ENCODE measurements at places on chromosomes 12 and 14.
A peak's percentile ranks its signal among the peaks of the same experiment; 100 is the strongest.

GRCh38 chr12:41988715-41989114 is 156.0 kb downstream of the GXYLT1 start:
- no peak for DNase-seq

DNA sequence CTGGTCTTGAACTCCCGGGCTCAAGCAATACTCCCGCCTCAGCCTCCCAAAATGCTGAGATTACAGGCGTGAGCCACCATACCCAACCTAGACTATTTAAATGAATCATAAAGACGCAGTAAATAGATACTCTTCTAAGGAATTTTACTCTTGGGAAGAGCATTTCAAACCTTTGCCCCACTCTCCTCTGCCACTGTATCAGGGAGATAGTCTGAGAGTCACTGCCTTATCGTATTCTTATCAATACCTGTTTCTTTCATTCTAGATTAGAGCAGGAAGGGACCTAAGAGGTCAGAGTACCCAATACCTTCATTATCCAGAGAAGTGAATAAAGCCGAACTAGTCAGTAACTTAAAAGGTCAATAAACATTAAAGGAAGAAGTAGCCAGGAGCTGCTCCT is 15.8 kb downstream of the GXYLT1 start:
- no peak for DNase-seq

DNA sequence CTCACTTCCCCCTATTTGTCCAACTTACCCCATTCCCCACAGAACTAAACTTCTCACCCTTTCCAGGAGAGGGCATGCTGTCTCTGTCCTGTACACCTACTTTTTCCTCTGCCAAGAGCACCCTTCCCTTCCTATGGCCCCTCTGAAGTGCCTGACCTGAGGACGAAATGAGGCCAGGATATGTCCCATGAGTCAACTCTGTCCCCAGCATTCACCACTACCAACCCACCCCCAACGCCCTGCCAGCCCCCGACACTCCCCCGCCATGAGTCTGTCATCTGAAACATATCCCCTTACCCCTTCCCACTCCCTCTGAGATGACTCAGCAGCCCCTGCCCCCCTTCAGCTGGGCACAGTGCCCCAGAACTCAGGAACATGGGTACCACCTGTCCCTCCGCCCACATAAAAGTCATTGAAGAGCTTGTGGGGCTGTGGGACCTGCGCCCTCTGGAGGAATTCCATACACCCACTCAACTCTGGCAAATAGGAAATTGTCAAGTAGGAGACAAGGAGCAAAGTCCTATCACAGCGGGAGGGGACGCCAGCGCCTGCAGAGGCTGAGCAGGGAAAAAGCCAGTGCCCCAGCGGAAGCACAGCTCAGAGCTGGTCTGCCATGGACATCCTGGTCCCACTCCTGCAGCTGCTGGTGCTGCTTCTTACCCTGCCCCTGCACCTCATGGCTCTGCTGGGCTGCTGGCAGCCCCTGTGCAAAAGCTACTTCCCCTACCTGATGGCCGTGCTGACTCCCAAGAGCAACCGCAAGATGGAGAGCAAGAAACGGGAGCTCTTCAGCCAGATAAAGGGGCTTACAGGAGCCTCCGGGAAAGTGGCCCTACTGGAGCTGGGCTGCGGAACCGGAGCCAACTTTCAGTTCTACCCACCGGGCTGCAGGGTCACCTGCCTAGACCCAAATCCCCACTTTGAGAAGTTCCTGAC is 26.3 kb downstream of the ITGA7 start:
- peak; percentile 30 for DNase-seq

DNA sequence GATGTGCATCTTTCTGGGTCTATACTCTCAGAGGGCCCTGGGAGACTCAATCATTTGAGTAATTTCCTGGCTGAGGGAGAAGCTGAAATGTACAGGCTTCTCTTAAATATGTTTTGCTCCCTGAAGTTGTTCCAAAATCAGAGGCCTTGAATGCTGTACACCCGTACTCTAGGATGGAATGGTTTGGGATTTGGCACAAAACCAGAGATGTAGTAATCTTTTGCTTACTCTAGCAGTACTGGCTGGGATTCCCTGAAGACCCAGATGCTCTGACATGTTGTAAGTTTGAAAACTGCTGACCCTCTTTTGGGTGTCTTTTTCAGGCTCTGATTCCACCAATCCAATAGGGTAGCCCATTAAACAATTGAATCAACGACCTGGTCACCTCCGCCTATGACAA is 10.4 kb downstream of the ACACB start:
- DNase-seq = no peak

DNA sequence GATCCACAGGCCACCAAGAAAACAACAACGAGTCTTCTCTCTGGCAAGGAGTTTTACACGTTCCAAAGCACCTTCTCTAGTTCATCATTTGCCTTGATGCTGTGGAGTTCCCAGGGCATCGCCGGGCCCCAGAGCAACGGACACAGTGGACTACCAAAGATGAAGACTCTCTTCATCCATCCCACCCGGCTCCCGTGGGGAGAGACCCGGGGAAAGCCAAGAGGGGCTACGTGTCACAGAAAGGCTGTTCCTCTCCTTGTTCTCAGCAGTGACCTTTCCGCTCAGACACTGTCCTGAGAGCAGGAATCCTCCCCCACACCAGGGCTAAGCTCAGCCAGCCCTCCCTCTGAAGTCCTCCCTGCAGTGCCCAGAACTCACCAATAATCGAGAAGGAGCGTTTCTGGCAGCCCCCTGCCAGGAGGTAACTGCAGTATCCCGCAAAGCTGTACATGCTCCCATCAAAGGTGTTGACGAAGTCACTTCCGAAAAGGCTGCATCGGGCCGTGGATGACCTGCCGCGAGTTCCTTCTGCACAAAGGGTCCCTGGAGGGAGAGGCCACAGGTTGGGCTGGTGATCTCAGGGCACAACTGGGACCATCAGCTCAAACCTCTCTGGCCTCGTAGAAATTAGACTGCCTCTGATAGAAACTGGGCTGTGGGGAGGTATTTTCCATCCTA is 3.5 kb downstream of the VWF start:
- DNase-seq = no peak

DNA sequence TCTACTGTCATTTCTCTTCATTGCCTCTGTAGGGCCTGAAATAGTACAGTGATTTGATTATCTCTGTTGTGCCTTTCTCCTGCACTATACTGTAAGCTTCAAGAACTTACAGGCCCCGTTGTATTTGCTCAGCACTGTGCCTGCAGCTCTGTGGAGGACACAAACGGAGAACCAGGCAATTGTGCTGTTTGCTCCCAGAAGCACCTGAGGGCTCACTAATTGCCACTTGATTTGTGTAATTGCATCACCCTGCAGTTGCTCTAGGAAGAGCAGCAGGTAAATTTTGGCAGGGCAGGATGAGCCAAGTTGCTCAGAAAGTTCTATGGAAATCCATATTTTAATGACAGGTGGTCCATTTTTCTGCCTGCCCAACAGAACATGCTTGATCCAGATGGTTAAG is 11.6 kb upstream of the KRT82 start:
- DNase-seq = no peak

DNA sequence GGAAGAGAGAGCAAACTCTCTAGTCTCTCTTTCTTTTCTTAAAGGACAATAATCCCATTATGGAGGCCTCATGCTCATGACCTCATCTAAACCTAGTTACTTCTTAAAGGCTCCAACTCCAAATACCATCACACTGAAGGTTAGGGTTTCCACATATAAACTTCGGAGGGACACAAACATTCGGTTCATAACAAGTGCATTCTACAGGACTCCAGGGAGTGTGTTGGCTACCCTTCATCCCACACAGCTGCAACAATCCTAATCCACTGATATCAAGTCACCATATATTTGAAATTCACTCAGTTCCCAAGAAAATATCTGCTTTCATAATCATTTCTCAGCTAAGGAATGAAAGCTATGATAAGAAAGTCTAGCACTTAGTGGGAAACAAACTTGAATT is 265.9 kb upstream of the PLEKHG7 start:
- DNase-seq = no peak

- no peak for DNase-seq
Measured at GRCh38 chr12:122501489-122501989, 807 bp upstream of the ZCCHC8 start.

DNA sequence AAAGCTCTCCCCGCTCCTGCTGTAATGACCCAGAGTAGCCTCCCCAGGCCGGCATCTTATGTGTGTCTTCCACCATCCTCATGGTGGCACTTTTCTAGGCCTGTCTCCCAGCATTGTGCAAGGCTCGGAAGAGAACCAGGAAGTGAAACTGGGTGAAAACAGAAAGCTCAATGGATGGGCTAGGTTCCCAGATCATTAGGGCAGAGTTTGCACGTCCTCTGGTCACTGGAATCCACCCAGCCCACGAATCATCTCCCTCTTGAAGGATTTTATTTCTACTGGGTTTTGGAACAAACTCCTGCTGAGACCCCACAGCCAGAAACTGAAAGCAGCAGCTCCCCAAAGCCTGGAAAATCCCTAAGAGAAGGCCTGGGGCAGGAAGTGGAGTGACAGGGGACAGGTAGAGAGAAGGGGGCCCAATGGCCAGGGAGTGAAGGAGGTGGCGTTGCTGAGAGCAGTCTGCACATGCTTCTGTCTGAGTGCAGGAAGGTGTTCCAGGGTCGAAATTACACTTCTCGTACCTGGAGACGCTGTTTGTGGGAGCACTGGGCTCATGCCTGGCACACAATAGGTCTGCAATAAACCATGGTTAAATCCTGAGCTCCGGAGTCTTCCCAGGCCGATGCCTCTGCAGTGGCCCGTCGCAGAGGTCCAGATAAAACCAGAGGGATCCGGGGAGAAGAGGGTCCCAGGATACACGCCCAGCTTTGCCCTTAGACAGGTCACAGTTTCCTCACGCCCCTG is 15.6 kb downstream of the ACVRL1 start:
- DNase-seq = peak; percentile 85

DNA sequence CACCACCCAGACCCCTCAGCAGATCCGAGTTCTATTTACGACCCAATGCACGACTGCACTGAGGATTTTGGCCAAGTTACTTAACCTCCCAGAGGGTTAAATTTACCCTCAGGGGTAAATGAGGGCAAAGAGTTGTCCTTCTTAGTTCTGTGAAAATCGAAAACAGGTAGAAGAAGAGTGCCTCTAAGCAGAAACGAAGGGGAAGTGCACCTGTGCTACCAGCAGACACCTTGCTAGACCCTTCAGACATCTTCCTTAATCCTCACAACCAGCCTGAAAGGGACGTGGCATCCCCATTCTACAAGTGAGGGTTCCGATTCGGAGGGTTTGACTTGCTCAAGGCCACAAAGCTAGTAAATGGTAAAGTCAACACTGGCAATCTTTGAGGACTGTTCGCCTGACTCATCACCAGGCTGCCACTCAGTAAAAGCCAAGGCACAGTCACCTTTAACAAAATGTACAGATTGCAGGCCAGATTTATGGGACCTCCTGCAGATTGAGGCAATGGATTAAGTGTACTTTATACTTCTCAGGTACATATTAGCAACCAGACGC is 1.6 kb downstream of the GSG1 start:
- DNase-seq = peak; percentile 74

DNA sequence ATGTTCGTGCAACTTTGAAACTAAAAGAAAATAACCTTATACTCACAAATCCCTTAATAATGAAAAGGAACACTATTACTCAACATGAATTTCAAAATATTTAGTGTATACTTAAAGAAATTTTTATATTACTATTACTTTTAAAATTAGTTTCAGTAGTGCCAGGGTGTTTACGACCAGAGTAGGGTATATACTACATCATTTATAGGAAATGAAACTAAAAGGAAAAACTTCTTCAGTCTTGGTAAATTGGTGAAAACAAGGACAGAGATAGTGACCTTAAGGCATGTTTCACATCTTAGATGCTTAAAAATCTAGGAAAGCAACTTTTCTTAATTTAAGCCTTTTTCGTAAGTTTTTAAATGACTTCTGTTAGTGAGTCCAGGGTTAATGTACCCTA is 4.5 kb downstream of the USP15 start:
- no peak for DNase-seq

GRCh38 chr14:90839889-90840266 is 23.6 kb upstream of the TTC7B start:
- DNase-seq = no peak

- DNase-seq = no peak
Measured at GRCh38 chr12:28961948-28962384, 187.1 kb upstream of the FAR2 start.

DNA sequence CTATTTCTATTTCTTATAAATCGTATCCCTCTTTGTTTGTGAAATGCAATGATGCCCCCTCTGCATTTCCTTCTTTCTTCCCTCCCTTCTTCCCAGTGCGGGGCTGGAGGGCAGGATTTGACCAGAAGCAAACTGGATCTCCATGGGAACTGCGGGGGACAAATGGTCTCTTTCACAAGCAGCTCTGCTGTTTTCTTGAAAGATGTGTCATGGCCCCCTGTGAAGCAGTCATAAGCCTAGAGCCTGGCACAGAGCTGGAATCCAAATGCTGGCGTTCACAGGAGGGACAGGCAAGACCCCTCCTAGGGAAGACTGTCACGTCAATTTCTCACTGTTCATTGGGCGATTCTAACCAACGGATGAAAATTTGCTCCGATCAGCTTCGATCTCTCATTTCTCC is 203.5 kb upstream of the NOS1 start:
- no peak for DNase-seq

DNA sequence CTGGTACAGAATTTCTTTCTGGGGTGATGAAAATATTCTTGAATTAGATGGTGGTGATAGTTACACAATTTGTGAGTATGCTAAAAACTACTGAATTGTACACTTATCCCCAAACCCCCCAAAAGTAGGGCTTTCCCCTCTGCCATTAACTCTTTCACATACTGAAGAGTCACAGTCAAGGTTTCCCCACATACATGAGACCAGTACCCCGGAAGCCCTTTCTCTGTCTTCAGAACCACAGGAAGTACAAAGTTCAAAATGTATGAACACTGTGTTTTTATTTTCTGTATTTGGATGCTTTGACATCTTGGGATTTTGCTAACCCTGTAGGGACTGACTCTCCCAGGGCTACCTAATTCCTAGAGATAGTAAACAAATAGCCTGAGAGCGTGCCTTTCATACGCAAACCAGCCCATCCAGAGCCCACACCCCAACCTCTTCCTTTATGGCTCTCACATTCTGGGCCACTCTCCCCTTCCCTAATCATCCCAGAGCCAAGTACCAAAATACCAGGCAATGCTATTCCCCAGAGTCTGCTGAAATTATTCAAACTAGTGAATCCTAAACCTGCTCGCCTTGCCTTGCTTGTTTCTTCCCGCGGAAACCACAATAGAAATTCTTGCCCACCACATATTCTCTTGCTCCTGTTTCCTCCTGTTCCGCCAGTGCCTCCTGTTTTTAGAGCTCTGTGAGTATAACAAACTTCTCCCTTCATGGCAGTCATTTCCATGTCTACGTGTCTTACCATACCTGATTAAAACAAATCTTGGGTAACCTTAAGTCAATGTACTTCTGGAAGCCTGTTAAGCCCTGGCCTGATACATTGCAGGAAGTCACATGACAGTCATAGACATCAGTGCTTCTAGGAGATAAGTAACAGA is 524.8 kb downstream of the FUT8 start:
- no peak for DNase-seq

- DNase-seq = no peak
Measured at GRCh38 chr12:58419196-58419760, 477.9 kb downstream of the ATP23 start.

Data from mesenchymal stem cell (in vitro differentiated cells and primary cell).